ENCODE measurements at places on chromosomes 11 and 22.

DNA sequence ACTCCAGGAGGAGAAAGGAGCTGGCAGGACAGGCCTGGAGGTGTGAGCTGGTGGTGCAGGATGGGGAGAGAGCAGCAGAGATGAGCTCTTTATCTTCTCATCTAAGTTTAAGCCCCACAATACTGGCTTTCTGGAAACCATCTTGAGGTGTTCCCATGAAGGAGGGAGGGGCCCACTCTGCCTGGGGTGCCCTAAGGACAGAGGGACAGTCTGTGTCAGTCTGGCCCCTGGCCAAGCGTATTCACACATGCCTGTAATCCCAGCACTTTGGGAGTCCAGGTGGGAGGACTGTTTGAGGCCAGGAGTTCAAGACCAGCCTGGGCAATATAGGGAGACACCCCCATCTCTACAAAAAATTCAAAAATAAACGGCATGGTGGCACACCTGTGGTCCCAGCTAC, 8.9 kb downstream of the SERHL2 start:
- DNase-seq, result no peak

DNA sequence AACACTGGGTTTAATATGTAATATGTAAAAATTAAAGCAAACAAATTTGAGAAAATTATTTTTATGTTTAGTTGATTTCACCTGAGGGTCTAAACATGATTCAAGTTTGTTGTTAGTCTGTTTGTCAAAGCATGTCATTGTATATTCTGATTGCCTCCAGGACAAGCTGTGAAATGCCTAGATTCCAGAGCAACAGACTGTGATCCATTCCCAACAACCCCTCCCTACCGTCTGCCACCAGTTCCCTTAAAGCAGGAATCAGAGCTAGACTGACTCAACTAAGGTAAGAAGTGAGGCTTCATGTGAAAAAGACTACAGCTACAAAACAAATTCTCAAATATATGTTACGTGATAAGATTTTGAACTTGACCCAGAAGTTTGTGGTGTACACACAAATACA, 304.2 kb downstream of the RAB38 start:
- DNase-seq, result no peak

GRCh38 chr11:46366661-46367161, 14.8 kb upstream of the MDK start:
- DNase-seq, result no peak

GRCh38 chr11:90836031-90836430, 613.2 kb upstream of the CHORDC1 start:
- no peak for DNase-seq

- DNase-seq, result no peak
Observed at GRCh38 chr22:33062361-33062760, 4.2 kb upstream of the SYN3 start.

GRCh38 chr11:119907122-119907851, 178.3 kb upstream of the NECTIN1 start:
- DNase-seq, result no peak

- DNase-seq, result no peak
Observed at GRCh38 chr11:5625281-5625680, 480 bp downstream of the TRIM34 start.

GRCh38 chr22:41931701-41932269, 5.2 kb upstream of the TNFRSF13C start:
- DNase-seq, result no peak

DNA sequence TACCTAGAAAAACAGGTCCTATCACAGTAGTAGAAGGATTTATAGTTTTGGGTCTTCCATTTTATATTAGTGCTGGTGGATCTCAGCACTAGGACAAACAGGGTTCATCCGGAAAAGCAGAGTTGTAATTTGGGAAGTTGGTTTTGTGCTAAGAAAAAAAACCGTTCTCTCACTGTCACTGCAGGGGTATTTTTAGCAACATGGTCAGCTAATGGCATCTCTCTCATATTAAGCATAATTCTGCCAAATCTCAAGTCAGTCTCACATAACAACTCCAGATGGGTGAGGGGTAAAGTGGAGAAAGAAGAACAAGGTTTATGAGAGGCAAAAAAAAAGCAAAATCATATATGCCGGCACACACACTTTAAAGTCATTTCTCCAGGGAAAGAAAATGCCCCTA, 51.6 kb upstream of the GDPD4 start:
- peak; percentile 7 for DNase-seq

DNA sequence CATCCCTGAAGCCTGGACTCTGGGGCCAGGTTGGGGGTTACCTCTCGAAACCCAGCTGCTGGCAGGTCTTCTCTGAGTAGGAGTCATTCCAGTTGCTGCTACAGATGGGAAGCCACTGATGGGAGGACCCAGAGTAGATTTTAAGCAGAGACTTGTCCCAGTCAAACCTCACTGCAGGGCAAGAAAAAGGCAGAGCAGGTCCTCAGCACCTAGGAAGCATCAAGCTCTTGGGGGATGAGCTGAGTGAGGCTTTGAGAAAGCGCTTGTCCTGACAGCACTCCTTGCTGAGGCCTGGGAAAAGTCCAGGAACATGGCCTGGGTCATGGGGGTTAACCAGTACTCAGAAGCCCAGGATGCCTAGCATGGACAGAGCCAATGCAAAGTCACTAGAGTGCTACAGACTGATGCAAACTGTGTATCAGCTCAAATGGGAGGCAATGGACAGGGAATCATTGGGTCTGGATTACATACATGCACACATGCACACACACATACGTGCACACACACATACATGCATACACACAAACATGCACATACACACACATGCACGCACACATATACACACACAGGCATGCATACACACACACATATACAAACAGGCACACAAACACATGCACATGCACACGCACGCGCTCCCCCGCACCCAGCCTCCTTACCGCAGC, 15.3 kb downstream of the TMPRSS13 start:
- DNase-seq, result no peak

DNA sequence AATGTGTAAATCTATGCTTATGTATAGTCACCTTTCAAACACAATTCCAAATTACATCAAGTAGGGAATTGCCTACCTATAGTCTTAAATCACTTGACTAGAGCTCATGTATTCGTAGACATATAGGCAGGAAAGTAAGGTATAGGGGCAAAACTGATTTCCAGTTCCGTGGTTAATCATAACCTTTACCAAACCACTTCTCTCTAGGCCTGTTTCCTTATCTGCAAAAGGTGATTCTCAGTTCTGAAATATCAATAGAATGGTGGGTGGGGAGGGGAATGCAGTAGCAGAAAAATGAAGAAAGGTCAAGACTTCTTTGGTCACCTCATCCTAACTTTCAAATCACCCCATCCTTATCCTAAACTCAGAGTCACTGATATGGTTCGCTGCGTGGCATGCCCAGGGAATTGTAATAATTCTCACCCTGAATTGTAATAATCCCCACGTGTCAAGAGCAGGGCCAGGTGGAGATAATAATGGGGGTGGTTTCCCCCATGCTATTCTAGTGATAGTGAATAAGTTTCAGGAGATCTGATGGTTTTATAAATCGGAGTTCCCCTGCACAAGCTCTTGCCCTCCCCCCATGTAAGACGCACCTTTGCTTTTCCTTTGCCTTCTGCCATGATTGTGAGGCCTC, 1.9 kb upstream of the ANO5 start:
- no peak for DNase-seq

DNA sequence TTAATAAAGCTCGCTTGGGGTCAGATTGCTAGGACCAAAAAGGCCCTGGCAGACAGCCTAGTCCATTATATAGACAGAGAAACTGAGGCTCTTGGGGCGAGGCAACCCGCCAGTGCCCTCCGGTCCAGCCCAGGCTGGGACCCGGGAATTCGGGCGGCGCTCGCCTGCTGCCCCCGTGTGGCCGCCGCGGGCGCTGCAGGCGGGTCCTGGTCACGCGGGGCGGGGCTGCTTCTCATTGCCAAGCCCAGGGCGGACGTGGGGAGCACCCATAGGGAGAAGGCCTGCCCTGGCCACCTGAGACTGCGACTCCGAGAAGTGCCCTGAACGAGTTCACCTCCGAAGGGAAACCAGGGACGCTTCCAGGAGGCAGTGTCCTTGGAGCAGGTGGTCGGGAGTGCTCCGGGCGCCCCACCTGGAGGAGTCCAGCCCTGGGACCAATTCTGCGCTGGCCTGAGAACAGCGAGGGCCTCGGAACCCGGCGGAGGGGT, 36.0 kb upstream of the CSNK1E start:
- DNase-seq, result peak; percentile 38

- DNase-seq, result peak; percentile 31
Observed at GRCh38 chr22:35299217-35299672, 449 bp upstream of the TOM1 start.

DNA sequence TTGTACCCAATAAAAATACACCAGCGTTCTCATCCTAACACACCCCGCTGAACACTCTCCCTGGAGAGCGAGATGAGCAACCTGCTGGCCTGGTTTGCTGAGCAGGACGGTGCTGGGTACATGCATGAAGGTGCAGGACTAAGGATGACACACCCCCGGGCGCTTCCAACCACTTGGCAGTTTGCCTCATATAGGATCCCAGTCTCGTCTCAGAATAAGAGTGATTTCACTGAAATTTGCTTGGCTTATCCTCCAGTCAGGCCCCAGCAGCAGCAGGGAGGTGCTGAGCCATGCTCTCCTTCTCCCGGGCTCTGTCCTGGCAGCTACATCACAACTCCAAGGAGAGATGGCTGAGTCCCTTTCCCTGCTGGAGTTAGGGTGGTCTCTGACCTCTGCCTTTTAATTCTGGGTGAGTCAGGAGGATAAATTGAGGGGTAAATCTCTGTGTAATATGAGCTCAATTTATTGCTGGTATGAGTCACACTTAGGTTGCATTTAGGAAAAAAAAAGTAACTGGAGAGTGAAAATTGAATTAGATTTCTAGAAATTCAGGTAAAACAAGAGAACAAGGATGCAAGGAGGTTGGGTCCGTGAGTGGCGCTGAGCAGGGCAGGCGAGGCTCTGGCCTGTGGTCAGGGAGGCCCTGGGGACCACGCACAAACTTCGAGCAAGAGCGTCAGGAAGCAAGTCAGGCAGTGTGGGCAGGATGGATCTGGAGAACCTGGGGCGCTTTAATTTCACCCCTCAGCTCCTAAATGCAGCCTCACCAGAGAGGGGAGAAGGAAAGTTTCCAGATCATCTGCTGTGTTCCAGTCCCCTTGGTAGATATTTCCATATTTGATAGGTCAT, 974.0 kb downstream of the TBC1D22A start:
- DNase-seq, result no peak

DNA sequence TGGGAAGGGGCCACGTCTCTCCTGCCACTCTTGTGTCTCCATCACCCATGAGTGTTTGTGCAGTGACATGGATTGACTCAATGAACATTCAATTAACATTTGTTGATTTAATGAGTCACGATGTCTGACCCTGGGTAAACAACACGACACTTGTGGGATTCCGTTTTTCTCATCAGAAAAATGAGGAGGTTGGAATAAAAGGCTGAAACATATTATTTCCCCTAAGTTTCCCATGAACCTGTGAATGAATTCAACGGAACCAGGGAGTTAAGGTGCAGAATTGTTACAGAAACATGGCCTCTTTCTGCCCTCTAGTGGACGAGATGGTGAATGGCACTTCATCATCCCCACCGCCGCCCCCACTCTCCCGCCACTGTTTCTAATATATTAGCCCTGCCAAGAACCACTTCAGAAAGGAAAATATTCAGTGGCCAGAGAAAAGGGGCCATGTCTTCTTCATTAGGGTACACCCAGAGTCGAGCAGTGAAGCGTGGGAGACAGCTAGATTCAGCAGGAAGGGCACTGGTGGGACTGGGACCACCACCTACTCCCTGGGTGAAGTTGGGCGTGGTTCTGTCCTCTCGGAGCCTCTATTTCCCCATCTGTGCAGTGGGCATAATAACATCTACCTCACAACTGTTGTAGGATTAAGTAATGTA, 46.3 kb upstream of the SYT13 start:
- DNase-seq, result peak; percentile 56

DNA sequence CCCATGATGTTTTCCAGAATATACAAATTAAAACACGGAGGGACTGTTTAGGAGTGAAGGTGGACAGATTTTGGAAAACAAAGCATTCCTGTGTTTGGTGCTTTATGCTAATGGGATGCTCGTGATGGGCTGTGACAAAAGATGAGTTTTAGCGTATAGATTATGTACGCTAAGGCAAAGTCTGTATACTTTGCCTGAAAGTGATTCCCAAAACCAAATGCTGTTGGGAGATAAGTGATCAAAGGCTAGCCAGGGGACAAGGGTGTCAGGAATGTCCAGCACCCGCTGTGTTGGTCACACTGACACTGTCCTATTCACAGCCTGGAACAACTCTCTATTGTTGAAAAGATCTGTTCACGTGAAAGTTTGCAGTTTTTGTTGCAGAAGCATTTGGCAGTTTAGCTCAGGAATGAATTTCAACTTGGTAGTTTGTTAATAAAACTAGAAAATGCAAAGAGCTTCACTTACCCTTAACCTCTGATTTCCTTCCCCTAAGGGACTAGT, 1.5 kb downstream of the JAM3 start:
- DNase-seq, result no peak
